CD4-positive, alpha-beta T cell treated with Interferon gamma for 1 hour (primary cell): ENCODE measurements at places on chromosomes 5 and 9.

DNA sequence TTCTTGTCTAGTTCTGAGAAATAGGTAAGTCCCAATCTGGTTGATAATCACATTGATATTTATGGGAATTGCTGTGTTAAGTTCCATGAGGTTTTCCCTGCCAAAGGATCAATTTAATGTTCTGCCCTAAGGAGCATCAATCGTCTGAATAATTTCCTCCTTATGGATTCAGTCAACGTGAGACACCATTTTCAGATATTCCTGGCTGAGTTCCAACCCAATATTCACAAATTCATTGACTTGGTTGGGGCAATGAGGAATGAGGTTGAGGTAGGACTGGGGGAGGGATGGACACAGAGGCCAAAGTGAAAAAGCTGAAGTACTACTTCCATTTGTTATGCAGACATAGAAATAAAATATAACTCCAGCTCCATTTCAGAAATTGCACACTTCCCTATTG is 99.1 kb downstream of the ZNF622 start:
- DNase-seq: no peak

DNA sequence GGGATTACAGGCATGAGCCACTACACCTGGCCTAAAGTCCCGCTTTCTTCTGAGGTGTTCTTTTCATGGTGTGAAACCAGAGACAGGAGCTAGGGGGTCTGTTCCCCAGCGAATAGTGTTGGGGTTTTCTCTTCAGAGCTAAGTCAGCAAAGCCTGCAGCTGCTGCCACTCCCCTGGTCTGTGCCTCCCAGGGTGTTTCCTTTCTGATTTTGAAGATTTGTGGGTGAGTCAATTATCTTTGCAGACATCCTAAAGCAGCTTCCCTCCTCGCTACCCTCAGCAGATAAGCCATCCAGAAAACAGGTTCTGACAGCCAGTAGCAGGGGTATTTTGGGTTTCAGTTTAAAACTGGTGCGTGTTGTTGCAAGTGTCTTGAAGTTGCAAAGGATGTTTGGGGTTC is 72.0 kb upstream of the IQGAP2 start:
- DNase-seq: no peak

DNA sequence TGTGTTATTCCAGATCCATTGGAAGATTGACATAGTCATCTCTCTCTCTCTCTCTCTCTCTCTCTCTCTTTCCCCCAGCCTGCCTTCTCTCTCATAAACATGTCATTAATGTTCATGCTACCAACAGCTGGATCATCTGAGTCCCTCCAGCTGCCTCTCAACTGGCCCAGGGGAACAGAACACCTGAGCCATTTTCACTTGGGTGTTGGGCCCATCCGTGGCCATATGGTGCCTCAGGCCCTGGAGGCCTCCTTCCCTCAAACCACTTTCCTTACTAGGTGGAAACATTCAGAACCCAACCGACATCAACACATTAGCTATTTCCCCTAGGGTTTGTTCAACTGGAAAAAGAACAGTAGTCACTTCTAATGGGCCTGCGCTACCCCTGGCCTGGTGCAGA is 196.2 kb downstream of the FRMD3 start:
- no peak for DNase-seq

DNA sequence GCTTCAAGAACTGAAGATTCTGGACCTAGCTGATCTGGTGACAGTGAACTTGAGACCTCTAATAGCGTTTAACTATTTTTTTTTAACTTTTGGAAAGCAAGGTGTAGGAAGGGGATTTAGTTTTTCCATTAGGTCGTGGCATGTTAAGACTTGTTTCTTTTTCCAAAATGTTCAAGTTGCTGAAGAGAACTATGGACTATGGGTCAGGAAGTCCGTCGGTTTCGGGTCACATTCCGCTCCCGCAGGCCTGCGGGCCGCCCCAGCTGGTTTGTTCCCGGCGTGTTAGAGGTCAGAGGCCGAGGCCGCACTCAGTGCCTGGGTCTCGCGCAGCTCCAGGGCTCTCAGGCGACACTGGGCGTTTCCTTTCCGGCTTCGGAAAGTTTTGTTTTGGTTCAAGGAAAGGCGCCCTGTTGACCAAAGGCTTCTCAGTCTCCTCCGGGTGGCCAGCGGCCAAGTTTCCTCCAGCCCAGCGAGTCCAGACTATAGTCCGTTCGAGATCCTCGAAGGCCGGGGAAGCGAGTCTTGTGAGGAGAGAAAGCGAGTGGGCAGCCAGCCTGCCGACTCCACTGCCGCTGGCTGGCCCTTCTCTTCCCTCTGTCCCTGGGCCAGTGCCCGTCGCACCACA is 586 bp upstream of the FCHO2 start:
- no peak for DNase-seq

DNA sequence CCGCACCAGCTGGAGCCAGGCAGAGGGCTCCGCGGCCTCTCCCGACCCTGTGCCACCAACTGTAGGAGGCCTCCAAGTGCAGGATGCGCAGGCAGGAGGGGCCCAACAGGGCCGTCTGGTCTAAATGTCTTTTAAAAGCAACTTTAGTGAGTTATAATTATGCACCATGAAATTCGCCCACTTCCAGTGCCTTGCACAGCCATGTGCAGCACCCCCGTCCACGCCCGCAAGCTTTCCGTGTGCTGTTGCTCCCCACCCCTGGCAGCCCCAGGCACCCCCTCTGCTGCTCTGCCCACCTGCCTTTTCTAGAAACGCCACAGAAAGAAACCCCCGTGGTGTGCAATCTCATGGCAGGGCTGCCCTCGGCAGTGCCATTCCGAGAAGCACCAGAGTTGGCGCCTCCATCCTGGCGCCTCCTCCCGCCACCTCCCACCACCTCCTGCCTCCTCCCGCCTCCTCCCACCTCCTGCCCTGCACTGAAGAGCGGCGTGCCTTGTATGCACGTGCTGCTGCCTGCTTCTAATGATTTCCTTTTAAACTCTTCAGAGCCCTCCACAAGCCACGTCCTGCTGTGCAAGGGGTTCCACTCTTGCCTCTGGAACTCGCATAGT is 7.5 kb upstream of the SLC6A18 start:
- DNase-seq: no peak

DNA sequence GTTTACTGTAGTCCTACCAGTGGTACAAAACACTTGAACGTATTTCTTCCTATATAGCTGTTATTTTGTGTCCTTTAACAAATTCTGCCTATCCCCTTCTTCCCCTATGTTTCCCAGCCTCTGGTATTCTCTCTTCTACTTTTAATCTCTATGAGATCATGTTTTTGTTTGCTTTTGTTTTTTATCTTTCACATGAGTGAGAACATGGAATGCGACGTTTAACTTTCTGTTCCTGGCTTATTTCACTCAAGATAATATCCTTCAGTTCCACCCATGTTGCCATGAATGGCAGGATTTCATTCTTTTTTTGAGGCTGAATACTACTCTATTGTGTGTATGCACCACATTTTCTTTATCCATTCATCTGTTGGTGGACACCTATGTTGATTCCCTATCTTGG is 634.4 kb upstream of the WWC1 start:
- no peak for DNase-seq

DNA sequence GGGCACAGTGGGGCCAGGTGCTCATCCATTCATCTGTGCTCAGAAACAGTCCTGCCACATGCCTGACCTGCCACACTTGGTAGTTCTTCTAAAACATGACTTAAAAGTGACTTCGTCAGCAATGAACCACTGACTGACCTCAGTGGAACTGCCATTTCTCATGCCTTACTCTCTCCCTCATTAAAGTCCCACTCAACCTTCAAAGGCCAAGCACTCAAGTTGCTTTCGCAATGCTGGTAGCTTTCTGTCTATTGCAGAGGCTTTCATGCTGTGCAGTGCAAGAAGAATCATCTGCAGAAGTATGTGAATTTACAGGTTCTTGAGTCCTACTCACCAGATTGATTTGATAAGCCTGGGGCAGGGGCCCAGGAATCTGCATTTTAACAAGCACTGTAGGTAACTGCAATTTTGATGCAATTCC is 23.9 kb downstream of the B4GALT1 start:
- no peak for DNase-seq

GRCh38 chr5:120533581-120533980 is 69.5 kb downstream of the PRR16 start:
- no peak for DNase-seq

- no peak for DNase-seq
Observed at GRCh38 chr9:20945269-20945668, 86.2 kb downstream of the HACD4 start.

GRCh38 chr9:36575411-36575882 is 2.8 kb downstream of the MELK start:
- no peak for DNase-seq

DNA sequence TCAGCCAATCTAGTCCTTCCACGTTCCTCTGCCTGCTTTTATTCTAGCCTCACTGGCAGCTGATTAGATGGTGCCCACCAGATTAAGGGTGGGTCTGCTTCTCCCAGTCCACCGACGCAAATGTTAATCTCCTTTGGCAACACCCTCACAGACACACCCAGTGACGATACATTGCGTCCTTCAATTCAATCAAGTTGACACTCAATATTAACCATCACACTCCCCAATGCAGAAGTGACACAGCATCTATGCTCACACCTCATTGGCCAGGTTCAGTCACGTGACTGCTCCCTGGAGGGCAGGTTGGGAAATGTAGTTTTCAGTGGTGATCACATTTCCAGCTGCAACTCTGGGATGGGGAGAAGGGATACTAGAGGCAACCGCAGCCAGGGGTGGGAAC is 13.0 kb downstream of the SUSD3 start:
- no peak for DNase-seq

DNA sequence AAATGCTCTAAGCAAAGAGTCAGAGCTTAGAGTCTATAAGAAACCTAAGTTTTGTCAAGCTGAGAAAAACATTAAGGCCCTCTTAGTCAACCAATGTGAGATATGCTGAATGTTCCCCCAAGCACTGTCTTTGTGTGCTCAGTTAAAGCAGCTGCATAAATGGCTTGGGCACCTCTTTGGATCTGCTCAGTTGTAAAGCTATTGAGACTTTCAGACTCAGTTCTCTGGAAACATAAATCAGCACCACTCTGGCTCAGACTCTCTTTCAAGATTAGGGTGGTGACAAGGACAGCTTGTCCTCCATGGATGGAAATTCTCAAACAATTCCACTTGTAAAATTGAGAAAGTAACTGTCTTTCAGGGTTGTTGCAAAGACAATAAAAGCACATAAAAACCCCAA is 807.9 kb downstream of the PRELID2 start:
- DNase-seq: no peak

GRCh38 chr5:37182667-37183066 is 66.5 kb downstream of the CPLANE1 start:
- no peak for DNase-seq

DNA sequence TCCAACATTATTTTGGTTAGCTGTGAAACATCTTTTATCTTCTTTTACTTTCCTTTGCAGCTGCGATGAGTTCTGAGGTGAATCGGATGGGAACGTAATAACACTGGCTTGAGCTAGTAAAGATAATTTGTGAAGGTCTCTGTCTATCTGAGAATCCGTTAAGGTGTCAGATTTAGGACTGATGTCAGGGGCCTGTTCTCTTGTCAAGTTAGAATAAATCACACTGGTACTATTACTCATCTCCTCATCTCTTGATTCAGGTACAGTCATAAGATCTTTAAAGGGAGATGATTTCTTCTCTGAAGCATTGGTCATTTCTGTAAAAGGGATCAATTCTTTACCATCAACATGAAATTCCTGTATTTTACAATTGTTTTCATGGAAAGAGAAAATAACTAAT is 26.2 kb downstream of the SETX start:
- no peak for DNase-seq

DNA sequence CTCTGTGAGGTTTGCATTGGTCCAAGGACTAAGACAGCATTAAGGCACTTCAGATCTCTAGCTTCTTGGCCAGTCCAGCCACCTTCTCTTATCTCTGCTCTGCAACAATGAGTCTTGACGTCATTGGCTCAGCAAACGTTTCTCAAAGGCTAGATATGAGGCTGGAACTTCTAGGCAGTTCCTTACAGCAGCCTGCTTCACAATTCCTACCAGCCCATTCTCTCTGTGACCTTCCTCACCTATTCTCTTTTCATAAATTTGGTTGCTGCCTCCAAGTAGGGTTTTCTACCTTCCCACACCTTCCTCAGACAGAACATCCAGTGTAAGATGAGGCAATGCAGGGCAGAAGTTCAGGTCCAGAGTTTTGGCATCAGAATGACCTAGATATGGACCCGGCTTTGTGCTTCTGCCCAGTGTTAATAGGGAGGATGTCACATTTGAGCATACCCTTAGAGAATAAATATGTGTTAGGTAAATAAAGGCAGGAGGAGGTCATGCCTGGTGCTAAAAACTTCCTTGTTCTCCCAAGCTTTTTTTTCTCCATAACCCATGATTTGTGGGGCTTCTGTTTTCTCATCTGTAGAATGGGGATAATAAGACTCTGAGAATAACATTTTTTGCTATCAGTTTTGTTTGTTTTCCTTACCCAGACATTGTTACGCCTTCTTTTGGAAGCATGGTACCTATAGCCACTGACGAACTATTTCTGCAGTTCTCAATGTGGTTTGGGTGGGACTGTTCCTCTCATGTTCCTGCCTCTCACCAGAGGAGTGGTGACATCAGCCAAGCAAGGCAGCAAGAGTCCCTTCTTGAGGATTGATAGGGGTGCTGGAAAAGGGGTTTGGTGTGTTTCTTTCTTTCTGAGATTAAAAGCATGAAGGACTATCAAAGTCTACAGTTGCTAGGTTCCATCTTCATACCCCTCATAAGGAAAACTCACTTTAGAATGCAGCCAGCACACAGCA is 220.6 kb upstream of the TRIM32 start:
- no peak for DNase-seq

GRCh38 chr9:135554718-135555117 is 6.8 kb upstream of the PAEP start:
- no peak for DNase-seq

GRCh38 chr5:127236254-127236653 is 54.3 kb upstream of the MEGF10 start:
- no peak for DNase-seq

DNA sequence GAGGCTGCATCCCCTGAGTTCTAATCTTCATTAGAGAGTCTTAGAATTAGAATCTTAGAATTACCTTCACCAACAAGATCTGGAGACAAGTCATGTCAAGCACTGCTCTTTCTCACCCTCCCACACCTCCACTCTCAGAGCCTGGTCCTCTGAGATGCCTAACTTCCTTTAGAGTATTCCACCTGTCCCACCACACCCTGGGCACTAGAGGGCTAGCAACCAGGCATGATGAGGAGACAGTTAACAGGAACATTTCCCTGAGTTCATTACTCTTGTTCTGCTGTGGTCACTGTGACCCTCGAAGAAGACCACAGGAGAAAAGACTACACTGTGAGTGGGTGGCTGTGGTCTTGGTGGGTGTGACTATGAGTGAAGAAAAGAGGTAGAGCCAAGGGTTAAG is 25.2 kb upstream of the MAP1B start:
- DNase-seq: no peak

DNA sequence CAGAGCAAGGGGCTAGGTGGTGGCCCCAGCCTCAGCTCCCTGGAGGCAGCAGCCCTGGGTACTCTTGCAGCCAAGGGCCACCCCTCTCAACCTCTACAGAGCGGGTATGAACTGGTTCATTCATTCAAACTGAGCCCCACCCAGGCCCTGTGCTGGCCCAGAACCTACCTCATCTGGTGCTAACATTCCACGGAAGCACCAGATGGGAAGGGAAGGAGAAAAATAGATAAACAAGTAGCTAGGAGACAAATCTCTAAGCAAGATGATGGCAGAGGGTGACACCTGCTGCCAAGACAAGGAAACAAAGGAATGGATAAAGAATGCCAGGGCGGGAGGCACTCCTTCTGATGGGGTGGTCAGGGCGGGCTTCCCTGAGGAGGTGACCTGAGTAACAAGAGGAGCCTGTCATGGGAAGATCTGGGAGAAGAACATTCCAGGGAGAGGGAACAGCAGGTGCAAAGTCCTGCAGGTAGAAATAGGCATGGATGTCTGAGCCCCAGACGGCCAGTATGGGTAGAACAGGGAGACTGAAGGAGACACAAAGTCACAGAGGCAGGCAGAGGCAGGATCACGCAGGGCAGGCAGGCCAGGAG is 6.1 kb downstream of the ST6GALNAC4 start:
- no peak for DNase-seq
